ENCODE measurements at places on chromosomes 7 and 10. TPM values are rescaled to one million over a fixed set of nuclear protein-coding genes. Genes with fewer than 3 reads are reported as not detected.

The KIF20B gene
- 1.6 TPM for total RNA-seq

DNA sequence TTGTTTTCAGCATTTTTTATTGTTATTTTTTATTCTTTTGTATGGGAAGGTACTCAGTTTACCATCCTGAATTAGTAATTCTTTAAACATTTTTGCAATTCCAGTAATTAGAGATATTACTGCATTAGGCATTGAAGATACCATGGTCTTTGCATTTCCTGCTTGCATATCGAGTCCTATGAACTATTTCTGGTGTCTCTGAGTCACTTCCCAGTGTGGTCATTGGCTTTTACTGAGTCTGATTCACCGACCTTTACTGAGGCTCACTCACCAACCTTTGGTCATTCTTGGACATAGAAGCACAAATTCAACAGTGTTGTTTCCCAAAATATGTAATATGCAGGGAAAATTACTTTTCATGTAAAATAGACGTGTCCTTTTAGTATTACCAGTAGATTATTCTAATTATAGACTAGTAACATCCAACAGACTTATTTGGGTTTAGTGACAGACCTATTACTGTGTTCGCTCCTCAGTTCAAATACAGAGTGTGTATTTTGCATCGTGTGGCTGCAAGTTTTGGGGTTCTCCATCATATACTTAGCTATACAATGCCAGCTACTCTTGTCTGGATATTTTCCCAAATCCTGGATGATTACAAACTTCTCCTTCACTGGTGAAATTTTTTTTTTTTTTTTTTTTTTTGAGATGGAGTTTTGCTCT is 180.7 kb upstream of the PRSS1 start:
- no peak for DNase-seq

The GIGYF1 gene
- total RNA-seq = 56.1 TPM

DNA sequence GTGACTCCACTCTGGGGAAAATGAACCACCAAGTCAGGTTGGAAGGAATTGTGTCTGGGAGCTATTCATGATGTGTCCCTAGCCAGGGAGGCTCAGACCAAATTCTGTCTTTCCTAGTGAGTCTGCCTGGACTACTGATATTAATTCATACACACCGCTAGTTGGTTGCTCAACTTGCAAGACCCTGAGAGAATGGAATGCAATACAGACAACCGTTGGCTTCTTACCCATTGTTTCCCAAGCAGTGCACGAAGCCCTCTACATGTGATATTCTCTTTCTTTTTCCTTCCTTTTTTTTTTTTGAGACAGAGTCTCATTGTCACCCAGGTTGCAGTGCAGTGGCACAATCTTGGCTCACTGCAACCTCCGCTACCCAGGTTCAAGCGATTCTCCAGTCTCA is 19.4 kb upstream of the SRGN start:
- DNase-seq = no peak

DNA sequence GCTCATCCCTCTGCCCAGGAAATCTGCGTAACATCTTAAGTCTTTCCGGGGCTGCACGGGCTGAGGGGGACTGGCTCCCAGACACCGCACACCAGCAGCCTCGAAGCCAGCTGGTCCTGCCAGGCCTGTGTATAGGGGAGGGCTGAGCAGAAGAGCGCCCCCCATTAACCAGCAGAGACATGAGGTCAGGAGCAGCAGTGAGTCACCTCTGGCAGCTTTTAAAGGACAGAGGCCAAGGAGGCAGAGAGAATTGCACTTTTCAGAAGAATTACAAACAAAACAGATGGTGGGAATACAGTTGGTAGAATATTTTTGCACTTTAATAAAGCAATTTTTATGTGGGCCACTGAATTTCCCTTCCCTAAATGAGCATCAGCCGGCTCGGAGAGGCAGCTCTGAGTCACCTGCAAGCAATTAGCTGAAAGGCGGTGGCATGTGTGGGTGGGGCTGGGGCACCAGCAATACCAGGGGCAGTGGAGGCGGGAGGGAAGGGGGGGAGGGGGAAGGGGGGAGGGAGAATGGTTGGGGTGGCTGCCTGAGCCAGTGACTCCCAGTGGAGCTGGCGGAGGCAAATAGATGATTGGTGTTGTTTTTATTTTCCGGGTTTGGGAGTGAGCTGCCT is 39.1 kb downstream of the GOLGA7B start:
- no peak for DNase-seq

DNA sequence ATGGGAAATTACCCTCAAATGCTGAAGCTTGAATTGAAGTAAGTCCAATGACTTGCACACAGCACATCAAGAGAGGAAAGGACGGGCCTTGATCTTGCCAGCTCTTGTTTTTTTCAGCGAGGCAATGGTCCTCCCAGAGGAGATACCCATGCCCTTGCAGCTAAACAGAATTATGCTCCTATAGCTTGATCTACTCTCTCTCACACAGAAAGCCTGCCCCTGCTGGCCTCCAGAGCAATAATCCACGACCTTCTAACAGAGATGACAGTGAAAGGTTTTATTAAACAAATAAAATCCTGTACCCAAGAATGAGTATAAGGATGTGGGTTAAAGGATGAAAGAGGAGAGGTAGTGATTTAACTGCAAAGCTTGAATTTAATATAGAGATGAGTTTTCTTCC is 268.0 kb downstream of the ADRA2A start:
- DNase-seq = no peak

- no peak for DNase-seq
These were observed 2.2 kb upstream of the CCNJ start for GRCh38 chr10:96041146-96041545.

GRCh38 chr10:22293747-22294404 is 22.3 kb upstream of the COMMD3 start:
- no peak for DNase-seq
